ENCODE measurements at places on chromosomes 2 and 18.

- DNase-seq, result no peak
Measured at GRCh38 chr2:203908066-203908796, 28.3 kb upstream of the ICOS start.

GRCh38 chr2:47265751-47266231 lies 110.7 kb upstream of the STPG4 start:
- no peak for DNase-seq

GRCh38 chr2:72920318-72921087 lies 3.2 kb downstream of the EMX1 start:
- DNase-seq, result no peak

GRCh38 chr18:22378672-22379282 lies 38.9 kb downstream of the CTAGE1 start:
- peak; percentile 33 for DNase-seq

DNA sequence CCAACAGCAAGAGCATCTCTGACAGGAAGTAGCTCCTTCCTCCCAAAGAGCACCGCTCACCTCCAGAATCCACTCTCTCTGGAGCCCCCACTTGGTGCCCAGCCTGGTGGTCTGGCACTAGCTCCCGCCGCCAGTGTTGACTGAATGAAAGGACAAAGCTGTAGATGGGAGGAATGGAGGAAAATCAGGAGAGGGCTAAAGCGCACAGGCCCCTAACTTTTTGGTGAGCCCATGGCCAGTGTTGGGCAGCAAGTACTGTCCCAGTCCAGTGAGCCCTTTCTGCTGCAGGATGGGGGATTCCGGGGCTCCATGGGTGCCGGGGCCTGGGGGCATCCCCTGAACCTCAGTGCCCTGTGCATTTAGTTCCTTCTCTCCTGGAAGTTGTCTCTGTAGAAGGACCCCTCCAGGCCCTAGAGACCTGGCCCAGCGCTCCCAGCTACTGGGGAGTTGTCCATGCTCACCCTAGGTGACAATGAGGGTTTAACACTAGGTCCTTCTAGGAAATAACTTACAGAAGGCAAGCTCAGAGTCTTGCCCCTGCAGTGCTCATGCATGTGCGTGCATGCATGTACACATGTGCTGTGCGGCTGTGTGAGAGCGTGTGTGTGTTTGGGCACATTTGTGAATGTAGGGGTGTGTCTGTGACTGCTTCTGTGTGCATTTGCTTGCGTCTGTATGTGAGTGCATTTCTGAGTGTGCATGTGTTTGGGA lies 33.6 kb downstream of the GLI2 start:
- DNase-seq, result no peak

DNA sequence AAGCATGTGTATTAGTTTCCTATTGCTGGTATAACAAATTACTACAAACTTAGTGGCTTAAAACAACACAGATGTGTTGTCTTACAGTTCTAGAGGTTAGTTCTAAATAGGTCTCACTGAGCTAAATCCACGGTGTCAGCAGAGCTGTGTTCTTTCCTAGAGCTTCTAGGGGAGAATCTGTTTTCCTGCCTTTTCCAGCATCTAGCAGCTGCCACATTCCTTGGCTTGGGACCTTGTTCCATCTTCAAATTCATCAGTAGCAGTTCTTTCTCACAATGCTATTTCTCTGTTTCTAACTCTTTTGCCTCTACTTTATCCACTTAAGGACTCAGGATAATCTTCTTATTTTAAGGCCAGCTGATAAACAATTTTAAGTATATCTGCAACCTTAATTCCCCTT lies 32.2 kb upstream of the CREB1 start:
- no peak for DNase-seq

DNA sequence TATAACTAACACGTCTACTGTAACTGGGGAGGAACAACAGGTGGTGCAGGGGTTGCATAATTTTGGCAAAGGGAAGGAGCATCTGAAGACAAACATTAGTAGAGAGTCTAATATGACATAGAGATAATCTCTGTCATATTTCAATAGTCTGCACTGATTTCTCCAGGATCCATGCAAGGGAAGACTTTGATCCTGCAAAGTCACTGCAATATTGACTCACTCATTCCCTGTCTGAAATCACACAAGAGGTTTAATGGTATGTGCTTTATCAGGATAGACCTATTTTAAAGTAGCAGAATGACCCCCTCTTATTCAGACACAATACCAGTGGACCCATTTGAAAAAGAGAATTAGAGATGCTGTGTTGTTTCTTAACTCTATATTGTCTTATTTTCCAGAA lies 98.7 kb upstream of the CAVIN2 start:
- no peak for DNase-seq

GRCh38 chr18:56550121-56550520 lies 88.3 kb downstream of the TXNL1 start:
- DNase-seq, result no peak

- no peak for DNase-seq
Measured at GRCh38 chr18:38930881-38931753, 1365.5 kb upstream of the CELF4 start.

DNA sequence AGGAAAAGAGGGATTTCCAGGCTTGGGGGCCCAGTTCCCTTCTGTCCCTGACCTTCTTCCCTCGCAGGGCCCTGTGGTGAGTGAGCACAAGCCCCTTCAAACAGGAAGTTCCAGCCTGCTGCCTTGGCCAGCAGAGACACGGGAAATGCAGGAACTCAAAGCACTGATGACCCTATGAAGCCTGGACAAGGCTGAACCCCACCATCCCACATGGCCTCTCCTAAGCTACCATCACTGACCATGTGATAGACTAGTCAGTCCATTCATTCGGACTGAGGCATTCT lies 196.4 kb downstream of the TNS1 start:
- no peak for DNase-seq

GRCh38 chr2:10894264-10894935 lies 17.3 kb upstream of the KCNF1 start:
- DNase-seq, result no peak

DNA sequence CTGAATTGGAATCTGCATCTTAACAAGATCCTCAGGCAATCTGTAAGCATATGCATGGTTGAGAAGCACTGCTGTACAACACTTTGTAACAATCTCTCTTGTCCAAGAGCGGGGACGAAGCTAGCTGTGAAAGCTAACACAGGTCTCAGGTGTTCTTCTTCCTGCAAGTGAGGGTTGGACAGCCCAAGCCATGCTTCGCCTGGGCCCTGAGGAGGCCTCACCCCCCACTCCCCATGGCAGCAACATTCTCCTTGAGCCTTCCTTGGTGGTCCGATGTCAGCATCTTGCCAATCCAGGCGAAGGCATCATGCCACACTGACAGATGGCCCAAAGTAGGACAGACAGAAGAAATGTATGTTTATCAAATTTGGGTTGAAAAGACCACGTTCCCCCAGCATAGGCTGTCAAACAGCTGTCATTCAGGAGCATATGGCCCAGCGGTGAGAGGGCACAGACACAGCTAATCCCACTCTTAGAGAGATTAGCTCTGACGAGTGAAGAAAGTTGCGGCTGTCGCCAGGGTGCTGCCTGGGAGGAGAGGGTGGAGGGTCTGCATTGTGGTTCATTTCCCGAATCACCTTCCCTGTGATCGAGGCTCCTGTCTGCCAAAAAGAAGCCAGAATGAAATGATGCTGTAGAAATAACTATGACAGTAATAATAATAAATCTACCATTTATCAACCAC lies 344.7 kb downstream of the MYCN start:
- no peak for DNase-seq

GRCh38 chr18:10009321-10010144 lies 95.7 kb downstream of the VAPA start:
- DNase-seq, result no peak
